Activated CD4-positive, alpha-beta memory T cell treated with anti-CD3 and anti-CD28 coated beads, Interleukin-2, amount 10 ng/mL, durations not matched to agents 7 days and 5 days (primary cell): ENCODE measurements at places on chromosomes 4 and X.

DNA sequence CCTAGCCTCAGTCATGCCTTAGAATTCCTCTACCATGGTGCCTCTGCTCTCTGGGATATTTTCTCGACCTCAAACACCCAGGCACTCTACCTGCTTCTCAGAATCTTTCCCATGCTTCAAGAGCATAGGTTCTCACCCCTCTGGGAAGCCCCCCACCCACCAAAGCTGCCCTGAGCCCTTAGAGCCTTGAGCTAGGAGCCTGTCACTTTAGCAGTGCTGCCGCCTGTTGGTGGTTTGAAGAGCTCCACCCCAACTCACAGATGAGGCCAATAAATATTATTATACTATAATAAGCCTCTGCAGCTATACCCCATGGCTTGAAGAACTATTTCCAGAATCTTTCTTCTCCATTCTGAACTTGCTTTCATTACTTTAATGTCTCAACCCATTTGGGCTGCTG, 109.7 kb downstream of the RTL5 start:
- DNase-seq: peak; percentile 22

GRCh38 chrX:130267956-130268448, 697 bp downstream of the ZNF280C start:
- DNase-seq: no peak

DNA sequence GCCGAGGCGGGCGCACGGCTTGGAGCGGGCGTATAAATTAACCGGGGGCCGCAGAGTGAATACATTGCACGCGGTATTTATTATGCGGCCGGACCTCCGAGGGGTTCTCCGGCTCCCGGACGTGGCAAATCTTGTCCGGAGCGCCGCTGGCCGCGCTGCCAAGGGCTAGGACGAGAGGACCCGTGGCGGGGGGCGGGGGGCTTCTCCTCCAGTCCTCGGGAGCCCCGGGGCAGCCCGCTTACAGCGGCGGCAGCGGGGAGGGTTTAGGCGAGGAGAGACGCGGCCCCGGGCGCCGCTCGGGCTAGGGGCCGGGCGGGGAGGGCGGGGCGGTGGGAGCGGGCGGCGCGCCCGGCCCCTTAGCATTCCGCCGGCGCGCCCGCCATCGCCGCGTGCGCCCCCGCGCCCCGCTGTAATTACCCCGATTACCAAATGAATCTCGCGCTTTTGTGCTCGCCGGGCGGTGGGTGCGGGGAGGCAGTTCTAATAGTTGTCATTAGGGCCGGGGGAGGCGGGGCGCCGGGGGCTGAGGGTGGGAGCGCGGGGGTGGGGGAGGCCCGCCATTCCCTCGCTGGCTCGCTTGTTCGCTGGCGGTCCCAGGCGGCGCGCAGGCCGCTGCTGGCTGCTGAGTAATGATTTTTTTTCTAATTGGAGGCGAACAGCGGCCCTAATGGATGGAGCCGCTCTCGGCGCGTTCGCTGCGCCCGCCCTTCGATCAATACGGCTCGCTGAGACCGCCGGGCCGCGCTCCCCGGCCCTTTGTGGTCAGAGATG, 276.6 kb downstream of the BCOR start:
- no peak for DNase-seq

GRCh38 chr4:55838356-55838755, 15.1 kb upstream of the EXOC1 start:
- no peak for DNase-seq

DNA sequence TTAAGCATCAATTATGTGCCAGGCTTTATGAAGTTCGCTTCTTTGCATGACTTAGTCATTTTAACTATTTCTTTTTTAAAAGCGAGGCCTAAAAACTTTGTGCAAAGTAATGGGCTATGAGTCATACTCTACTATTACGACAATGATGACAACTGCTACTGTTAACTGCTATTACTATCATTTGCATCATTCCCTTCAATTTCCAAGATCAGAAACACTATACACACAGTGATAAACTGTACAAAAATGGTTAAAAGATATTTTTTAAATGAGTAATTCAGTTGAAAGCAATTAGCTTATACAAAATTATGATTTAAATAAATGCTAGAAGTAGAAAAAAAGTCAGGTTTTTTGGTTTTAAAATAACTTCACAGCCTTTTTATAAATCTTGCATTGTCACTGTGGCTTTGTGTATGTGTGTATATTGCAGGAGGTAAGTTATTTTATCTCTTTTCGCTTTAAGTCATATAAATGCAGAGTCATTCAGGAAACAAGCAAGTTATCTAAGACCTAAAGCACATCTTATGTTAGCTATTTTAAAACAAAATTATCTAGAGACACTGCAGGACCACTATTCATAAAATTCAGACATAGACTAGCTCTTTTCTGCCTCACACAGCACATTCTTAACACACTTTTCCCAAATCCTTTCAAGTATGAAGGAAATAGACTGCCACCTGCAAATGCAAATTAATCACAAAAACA, 18.5 kb upstream of the CXCL3 start:
- DNase-seq: no peak

- DNase-seq: no peak
Observed at GRCh38 chrX:149198980-149199732, 305.9 kb downstream of the IDS start.

GRCh38 chr4:123305736-123306135, 90.9 kb upstream of the SPRY1 start:
- DNase-seq: no peak

- DNase-seq: no peak
Observed at GRCh38 chrX:40578039-40578695, 2.6 kb upstream of the ATP6AP2 start.

DNA sequence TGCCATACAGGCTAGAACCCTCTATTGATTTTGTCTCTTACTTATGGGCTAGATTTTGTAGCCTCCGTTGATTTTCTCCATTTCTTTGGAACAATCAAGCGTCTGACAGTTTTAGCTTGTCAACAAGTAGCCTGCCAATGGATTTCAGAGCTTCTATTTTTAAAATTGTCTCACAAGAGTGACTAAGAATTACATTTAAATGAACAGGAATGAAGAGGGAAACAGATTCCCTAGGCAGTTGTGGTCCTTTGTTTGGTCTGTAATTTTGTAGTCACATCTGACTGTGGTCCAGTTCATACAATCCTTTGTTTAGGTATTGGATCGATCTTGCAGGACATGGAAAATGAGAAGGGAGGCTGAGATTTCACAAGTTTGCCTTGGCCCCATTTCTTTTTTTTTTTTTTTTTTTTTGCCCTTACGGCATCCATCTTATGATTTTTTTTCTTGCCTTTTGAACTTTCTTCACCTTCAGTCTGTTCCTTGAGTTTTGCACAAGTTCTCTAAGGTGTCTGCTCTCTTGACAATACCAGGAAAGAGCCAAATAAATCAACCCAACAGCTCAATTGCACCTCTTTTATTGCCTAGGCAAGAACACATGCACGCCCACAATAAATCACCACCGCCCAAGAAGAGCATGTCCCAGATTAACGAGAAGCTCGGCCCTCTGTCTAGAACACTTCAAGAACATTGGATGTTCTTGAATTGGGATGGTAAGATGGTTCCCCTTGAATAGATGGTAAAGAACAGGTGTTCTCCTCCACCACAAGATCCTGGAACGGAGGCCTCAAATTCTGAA, 86.5 kb upstream of the EGFL6 start:
- DNase-seq: no peak

GRCh38 chrX:44010626-44011025, 37.4 kb upstream of the NDP start:
- no peak for DNase-seq

GRCh38 chr4:175622887-175623286, 189.2 kb downstream of the GPM6A start:
- no peak for DNase-seq

GRCh38 chr4:1291996-1292702, 2.5 kb downstream of the MAEA start:
- no peak for DNase-seq

DNA sequence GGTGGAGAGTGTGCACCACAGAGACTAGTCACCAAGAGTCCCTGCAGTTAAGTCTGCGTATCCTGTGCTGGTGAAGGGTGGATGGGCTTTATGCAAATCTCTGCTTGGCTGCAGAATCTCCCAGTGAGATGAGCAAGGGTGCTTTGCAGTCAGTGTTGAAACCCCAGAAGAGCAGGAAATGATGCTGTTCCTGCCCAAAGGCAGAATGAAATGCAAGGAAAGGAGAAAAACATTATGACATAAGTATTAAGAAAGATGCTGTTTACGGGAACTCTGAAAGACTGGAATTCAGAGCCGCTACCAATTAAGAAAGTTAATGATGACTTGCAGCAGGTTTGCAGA, 25.4 kb upstream of the ACSL1 start:
- peak; percentile 37 for DNase-seq

DNA sequence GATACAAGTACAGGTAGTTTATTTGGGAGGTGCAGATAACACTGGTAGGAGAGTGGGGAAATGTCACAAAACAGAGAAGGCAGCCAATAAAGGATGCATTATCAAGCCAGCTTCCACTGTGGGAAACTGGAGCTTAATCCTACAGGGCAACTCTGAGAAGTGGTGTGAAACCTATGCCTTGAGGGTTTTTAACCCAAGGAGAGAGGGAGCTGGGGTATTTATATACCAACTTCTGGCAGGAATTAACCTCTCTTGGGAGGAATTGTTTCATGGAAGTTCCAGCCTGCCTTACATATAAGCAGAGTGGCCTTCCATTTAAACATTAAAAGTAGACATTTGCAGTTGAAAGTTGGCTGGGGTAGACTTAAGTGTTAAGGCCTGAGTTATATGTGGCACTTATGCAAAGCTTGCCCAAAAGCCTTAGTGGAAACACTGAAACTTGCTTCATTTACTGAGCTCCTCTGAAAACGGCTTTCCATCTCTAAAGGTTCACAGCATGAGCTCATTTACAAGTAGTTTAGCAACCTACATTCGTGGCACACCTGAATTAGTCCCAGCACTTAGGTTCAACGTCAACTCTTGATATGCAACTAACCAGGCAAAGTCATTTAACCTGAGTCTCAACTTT, 19.2 kb downstream of the MAGEB17 start:
- no peak for DNase-seq

- no peak for DNase-seq
Observed at GRCh38 chr4:84258905-84259830, 239.9 kb downstream of the NKX6-1 start.

GRCh38 chr4:39096847-39097246, 34.8 kb downstream of the KLHL5 start:
- no peak for DNase-seq

GRCh38 chrX:65910899-65911298, 129.0 kb downstream of the VSIG4 start:
- no peak for DNase-seq

DNA sequence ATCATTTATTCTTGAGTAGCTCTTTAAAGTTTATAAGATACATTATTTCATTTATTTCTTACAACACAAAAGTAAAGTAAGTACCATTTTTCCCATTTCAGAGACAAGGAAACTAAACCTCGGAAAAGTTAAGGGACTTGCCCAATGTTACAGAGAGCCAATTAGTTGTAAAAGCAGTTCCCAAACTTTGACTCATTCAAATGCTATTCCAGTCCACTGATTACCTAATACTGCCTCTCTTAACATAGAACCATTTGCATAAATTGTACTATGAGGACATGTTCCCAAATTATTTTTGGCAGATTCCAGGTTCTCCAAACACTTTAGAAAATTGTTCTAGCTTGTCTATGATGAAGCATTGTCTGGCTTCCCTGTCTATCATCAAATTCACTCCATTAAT, 45.6 kb upstream of the GRIA3 start:
- no peak for DNase-seq

DNA sequence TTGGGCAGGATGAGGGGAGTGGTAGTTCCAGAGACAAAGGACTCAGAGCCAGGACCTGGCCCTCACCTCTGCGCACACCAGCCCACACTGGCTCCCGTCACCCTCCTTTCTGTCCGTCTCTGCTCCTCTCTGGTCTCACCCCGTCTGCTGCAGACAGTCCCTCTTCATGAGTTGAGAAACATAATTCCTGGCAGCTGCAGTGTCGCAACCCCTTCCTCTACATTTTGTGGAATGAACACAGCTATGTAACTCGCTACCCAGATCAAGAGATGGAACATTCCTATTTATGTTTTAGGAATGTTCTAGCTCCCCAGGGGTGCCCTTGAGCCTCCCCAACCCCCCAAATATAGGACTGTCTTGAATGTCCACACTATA, 59.3 kb downstream of the SHROOM2 start:
- DNase-seq: no peak

DNA sequence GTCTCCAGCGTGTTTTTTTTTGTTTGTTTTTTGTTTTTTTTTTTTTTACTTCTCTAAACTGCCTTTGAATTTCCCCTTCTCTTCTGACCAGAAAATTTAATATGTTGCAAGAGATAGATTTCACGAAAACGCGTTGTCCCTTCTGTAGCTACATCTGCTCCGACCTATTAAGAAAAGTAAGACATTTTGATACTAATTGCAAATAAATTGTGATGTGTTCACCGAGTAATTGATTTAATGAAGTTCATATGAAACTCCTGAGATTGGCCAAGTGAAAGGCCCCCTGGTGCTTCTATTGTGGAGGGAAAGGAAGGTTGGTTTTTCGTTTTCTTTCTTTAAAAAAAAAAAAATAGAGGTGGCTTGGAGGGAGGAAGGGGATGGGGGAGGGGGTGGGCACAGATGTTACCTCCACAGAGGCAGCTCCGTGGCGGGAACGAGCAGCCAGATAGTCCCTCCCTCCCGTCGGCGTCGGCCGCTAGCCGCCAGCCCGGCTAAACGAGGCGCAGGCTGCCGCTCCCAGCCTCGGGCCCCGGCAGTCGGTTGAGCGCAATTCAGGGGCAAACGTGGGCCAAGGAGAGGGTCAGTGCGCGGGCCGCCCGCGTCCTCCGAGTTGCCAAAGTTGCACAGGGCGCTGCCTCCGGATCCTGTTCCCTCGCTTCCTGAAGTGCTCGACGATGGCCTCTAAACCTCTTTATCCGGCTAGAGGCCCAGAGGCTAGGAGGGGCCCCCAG, 139.1 kb upstream of the ZIC3 start:
- DNase-seq: no peak

DNA sequence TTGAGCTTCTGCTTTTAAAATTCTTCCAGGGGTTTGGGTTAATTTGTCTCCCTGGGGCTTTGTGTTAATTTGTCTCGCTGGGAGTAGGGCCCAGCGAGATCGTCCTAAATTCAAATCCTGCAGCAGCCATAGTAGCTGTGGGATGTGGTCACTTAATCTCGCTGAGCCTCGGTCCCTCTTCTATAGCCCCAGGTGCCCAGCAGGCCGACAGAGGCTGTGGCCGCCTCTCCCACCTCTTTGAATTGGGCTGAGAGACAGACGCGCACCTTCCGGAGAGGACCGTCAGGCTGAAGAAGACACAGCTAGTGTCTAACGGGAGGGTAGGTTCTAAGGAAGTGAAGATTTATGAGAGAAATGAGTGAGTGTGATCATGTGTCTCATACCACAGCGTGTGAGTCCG, 15.7 kb upstream of the WFS1 start:
- no peak for DNase-seq

DNA sequence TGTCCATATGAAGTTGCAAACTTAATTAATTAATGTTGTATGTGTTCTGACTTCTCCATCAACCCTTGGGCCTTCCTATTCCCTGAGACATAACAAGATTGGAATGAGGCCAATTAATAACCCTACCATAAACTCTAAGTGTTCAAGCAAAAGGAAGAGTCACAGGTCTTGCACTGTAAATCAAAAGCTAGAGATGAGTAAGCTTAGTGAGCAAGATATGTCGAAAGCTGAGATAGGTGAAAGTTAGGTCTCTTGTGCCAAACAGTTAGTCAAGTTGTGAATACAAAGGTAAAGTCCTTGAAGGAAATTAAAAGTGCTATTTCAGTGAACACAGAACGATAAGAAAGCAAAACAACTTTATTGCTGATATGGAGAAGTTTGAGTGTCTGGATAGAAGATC, 58.2 kb upstream of the GPRIN3 start:
- DNase-seq: no peak
